ENCODE measurements at places on chromosomes 6 and 20.

GRCh38 chr6:14379568-14379967, 262.0 kb downstream of the CD83 start:
- DNase-seq: no peak

- DNase-seq: no peak
Measured at GRCh38 chr20:5492937-5493336, 176.2 kb upstream of the PROKR2 start.

DNA sequence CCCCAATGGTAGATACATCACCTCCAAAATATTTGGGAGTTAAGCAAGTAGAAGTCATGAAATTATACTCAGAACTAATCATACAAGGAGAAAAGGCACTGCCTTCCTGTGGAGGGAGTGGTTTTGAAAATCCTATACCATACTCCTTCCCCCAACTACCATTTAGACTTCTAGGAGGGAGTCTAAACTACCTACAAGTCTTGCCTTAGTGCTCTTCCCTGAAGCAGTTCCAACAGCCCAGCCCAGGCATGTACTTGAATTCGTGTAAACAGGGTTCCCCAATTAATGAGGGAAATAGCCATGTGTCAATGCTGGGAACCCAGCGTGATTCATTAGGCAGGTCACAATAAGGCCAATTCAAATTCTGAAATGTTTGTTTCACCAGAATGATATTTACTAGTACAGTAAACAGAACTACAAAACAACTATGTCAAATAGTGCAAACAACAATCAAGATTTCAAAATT, 39.1 kb upstream of the SGK1 start:
- DNase-seq: no peak

GRCh38 chr6:24883618-24884017, 52.1 kb downstream of the RIPOR2 start:
- DNase-seq: no peak

GRCh38 chr6:28980852-28981430, 24.2 kb downstream of the ZNF311 start:
- peak; percentile 47 for DNase-seq

DNA sequence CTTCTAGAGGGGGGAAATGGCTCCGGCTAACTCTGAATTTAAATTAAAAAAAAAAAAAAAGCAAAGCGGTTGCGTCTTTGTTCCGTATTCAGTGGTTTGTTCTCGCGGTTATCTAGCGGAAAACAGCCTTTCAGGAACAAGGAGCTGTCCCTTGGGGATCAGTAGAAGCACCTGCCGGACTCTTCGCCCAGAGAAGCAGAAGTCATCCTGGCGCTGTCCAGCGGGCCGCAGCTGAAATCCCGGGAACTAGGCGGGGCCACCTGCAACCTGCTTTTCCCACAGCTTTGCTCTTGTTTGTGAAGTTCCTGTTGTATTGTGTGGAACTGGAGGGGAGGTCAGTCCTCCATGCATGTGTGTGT, 43.9 kb upstream of the GJE1 start:
- no peak for DNase-seq
